ENCODE measurements at places on chromosomes 4 and X. TPM values are rescaled to one million over a fixed set of nuclear protein-coding genes. Genes with fewer than 3 reads are reported as not detected.

TAF7L gene
- 0.09 TPM for total RNA-seq

COL25A1 gene
- not detected for total RNA-seq

UBE2D3 gene
- 398 TPM for total RNA-seq

FRMPD3 gene
- total RNA-seq = not detected

ATP2B3 gene
- total RNA-seq = not detected

ZFP92 gene
- 1.5 TPM for total RNA-seq

All from T-helper 2 cell treated with Interferon-gamma antibody and Interleukin-4, amounts not matched to agents 100 ng/mL and 5 ng/mL, for 36 hours (primary cell).